ENCODE measurements at places on chromosomes 5 and 9. TPM values are rescaled to one million over a fixed set of nuclear protein-coding genes. Genes with fewer than 3 reads are reported as not detected.

Gene AMACR
- 14.2 TPM for polyA plus RNA-seq

Gene PCDHGB1
- 1.7 TPM for polyA plus RNA-seq

DNA sequence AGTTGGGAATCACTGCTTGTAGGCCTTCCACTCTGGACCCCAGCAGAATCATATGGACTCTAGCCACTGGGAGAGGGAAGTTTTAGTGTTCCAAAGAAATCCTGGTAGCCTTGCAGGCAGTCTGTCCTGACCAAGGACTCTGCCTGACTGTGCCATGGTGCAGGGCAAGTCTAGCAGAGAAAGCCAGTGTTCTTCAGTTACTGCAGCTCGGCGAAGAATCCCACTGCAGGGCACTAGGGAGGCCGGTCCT lies 20.3 kb upstream of the MATR3 start:
- DNase-seq, result no peak

DNA sequence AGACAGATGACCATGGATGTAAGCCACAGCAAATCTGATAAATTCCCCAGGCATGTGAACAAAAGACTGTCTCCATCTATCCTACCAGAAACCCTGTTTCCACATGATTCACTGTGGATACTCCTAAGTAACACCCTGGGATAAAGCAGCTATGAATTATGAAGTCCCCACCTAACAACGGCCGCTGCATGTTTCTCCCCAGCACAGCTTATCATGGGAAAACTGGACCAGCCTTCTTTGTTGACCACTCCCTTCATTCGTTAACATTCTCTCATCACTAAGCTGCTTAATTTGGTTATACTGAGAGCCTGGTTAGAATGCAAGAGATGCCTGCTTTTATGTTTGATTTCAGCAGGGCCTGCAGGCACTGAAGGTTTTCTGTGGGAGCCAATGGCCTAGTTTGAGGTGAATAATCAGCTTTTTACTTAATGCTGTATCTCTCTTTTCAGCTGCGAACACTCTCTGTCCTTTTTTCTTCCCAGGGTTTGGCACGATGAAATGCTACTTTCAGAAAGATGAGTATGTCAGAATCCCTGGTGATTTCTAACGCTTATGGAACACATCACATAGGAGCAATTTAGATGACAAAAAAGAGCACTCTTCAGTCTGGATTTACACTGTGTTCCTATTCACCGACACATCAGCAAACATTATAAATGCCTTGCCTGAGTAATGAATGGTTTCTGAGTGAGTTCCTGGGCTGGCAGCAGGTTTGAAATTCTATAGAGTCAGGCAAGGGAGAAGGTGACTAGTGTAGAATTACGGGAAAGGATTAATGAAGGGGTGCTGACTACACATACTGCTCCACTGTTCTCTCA lies 318.4 kb upstream of the ZNF608 start:
- DNase-seq, result no peak

DNA sequence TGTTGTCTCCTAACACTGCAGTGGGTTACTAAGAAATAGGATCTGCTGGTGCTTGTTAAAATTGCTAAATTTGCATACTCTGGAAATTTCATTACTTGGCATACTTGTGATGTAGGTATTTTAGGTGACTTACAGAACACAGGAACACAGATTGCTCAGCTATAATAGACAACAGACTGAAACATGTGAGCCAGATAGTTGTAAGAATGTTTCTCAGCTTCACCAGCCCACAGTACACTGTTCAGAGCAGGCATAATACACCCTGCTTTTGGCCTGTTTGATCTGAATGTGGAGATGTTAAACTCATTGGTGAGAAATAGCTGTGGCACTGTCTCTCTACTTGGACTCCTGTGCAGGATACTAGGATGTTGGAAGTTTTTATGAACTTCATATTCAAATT lies 275.7 kb downstream of the CSNK1G3 start:
- DNase-seq, result no peak

- DNase-seq, result no peak
These were observed 6.1 kb downstream of the CCNI2 start for GRCh38 chr5:132753135-132753987.

GRCh38 chr5:71586052-71586940 lies 844 bp upstream of the MCCC2 start:
- peak; percentile 33 for DNase-seq
